ENCODE measurements at places on chromosomes 1 and 21.

- DNase-seq, result no peak
Measured at GRCh38 chr1:225572422-225572821, 80.5 kb downstream of the ENAH start.

DNA sequence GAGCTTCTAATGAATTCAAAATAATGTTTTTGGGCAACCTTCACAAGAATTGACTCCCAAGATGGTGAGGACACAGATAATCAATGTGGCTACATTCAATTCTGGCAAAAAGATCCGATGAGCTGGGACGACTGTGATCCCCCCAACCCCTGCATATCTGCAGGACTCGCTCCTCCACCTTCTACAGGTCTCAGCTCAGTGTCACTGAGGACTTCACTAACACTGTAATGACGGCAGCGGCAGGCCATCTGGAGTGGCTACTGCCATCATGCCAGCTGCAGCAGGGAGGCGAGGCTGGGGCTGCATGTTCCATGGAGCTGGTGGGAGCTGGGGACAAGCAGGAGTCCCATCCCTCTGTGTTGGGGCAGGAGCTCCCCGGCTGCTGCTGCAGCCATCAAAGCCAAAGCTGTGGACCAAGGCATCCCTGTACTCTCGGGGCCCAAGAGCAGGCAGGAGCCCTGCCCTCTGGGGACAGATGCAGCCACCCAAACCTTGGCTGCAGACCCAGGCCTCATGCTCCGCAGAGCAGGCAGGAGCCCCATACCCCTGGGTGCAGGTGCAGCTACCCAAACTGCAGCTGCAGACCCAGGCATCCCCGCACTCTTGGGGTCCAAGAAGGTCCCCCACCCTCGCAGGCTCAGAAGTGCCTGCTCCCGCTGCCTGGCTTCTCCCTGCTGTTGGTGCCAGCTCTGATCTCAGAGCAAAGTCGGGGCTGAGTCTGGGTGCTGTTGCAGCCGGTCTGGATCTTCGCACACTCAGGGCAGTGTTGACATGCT, 12.2 kb upstream of the DHRS3 start:
- no peak for DNase-seq

DNA sequence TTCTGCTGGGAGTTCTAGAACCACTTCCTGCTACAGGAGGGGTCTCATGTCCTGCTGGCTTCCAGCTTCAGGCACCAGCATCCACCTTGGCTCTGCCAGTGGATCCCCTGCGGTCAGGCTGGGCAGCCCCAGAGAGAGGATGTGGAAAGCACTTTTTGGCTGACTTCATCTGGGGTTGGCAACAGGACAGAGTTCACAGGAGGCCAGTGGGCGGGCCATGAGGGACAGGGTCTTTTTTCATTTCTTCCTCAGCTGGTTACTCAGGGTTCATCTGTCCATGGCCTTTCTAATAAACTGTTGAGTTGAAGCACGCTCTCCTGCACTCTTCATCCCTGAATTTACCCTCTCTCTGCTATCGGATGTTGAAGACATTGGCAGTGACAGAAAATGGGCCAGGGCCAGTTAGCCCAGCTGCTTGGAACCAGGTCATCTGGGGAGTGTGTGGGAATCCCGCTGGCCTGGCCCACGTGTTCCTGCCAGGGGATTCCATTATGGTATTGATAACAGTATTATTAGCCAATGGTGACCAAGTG, 45.2 kb downstream of the RPS6KA1 start:
- no peak for DNase-seq

GRCh38 chr1:4796161-4797015, 142.0 kb downstream of the AJAP1 start:
- no peak for DNase-seq

DNA sequence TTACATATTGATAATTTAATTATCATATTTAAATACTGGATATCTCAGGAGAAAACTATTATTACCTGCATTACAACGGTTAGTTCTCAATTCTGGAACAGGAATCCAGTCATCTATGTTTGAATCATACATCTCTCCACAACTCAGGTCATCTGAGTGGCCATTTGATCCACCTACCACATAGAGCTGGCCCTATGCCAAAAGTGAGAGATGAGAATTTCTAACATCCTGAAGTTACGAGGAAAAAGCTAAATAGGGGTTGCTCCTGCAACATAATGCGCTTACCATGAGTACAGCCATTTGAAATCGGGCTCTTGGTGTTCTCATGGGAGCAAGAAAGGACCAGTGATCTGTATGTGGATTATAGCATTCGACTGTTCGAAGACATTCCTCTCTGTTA, 16.9 kb downstream of the IVNS1ABP start:
- no peak for DNase-seq

DNA sequence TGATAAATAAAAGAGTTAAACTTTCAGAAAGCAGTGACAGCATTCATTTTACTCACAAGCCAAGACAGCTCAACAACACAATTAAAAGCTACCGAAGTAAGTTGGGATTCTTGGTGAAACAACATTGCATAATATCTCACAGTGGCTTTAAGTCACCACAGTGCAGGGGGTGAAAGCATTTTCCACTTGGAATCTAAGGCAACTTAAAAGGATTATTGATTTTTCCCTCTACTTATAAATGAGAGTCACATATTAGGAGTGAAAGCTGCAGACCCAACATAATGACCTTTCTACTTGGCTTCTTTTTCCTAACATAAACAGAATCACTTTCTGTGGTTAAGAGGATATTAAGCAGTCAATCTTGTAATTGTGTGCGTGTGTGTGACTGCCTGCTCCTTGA, 536.6 kb upstream of the CXADR start:
- DNase-seq, result no peak

DNA sequence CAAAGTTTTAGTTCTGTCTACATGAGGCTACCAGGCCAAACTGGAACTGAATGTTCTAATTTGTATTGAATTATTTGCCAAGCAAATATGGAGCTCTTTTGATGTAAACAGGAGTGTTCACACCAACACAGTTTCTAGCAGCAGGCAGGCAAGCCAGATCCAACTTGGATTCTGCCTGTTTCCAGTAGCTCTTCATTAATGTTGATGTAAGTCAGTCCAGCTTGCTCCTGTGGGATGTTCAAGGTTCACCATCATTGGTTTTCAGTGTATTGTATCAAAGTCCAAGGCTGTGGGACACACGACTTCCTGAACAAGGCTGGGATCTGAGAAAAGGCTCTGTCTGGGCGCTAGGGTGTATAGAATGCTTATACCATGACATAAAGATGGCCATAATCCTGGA, 68.1 kb downstream of the PAPPA2 start:
- no peak for DNase-seq

- DNase-seq, result no peak
Measured at GRCh38 chr1:173603056-173603591, at the start of gene SLC9C2. TSS of gene SLC9C2 (minus strand) at chr1:173603072. CDS start at chr1:173601776, 1,296 bp downstream.

- peak; percentile 42 for DNase-seq
Measured at GRCh38 chr21:36104317-36105300, 30.3 kb upstream of the CBR3 start.

DNA sequence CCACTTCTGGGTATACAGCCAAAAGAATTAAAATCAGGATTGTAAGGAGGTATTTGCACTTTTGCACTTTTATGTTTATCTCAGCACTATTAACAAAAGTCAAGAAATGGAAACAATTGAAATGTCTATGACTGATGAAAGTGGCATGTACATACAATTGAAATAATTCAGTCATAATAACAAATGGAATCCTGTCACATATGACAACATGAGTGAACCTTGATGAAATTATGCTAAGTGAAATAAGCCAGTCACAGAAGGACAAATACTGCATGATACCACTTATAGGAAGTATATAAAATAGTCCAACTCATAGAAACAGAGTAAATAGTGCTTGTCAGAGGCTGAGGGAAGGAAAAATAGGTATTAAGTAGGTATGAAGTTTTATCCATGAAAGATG, 3.4 kb upstream of the SPTA1 start:
- DNase-seq, result no peak

DNA sequence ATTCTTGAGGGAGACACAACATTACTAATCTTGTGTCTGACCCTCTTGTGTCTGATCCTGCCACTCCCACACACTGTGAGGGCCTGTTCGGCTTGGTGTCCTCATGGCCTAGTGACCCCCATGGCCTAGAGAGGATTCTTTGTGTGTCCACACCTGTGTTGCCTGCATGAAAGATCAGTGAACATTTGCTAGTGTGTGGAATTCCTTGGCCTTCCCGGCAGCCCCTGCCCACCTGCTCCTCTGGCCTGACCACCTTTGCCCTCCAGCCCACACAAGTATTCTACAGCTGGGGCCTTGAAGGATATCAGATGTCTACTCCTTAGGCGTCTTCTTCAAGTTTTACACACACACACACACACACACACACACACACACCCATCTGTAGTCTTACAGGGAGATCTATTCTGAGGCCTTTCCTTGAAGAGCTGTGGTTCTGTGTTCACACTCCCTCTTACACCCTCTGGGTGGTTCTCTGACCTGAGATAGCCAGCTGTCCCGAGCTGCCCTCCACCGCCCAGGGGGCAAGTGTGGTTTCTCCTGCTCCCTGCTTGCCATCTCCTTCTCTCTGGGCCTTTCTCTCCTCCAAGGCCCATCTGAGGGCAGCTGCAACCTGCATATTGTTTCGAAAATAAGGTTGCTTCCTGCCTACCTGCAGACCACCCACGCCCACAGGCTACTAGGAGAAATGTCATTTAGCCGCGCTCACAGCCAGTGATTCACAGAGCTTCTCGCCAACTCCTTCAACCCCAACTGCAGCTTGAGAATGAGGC, 45.4 kb downstream of the CD247 start:
- DNase-seq, result peak; percentile 38

- DNase-seq, result no peak
Measured at GRCh38 chr1:230626232-230626631, 16.0 kb upstream of the COG2 start.

GRCh38 chr1:76919085-76919484, 51.8 kb downstream of the ST6GALNAC5 start:
- no peak for DNase-seq

- no peak for DNase-seq
Measured at GRCh38 chr1:7580923-7581753, 190.0 kb upstream of the VAMP3 start.

GRCh38 chr21:17901458-17902079, 82.4 kb upstream of the C21orf91 start:
- DNase-seq, result no peak

GRCh38 chr21:42613756-42614155, 39.7 kb upstream of the PDE9A start:
- no peak for DNase-seq

- no peak for DNase-seq
Measured at GRCh38 chr1:168609741-168610510, 33.5 kb downstream of the XCL1 start.

GRCh38 chr1:68490046-68490651, 6.7 kb downstream of the DEPDC1 start:
- no peak for DNase-seq

GRCh38 chr1:210104103-210104502, 128.5 kb upstream of the SERTAD4 start:
- no peak for DNase-seq

DNA sequence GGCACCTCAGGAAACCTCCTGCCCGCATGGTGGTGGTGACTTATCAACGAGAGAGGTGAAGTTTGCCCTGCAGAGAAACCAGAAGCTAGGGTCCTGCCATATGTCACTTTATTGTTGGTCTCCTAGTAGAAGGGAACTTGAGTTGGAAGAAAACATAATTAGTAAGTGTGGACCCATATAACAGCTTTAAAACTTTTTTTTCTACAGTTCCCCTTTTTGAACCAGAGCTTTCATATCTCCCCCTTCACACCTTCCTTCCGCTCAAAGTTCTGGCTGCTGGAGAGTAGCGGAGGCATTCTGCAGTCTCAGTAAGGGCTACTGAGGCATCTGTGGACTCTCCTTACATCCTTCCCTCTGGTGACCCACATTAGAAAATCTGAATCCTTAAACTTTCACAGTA, 48.9 kb downstream of the PHC2 start:
- no peak for DNase-seq

GRCh38 chr1:43345120-43345519, 7.5 kb downstream of the MPL start:
- no peak for DNase-seq

- no peak for DNase-seq
Measured at GRCh38 chr21:16811011-16811410, 701.8 kb upstream of the CXADR start.

- no peak for DNase-seq
Measured at GRCh38 chr1:75614399-75614756, 3.5 kb upstream of the SLC44A5 start.

DNA sequence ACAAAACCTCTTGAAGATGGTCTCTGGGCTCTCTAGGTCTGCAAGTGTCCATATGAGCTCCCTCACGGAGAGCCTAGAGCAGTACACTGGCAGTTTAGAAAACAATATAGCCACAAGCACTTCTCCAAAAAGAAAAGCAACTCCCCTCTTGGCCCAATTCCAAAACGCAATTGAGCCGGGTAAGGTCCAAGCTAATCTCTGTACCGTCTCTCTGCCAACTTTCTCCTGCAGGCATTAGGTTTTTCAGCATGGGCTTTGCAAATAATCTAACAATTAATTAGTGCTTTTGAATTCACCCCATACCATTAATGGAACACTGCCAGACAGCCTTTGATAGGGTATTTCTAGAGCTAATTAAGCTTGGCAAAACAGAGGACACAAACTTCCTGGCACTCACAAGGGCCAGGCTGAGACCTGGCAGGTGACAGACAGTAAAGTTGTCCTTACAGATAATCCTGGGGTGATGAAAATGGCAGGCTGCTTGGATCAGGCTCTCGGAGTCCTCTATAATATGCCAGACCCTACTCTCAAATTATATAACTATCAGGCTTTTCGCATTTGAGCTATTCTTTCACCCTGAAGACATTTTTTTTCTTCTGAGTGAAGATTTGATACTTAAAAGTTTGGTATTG, 39.8 kb downstream of the TGFBR3 start:
- no peak for DNase-seq

DNA sequence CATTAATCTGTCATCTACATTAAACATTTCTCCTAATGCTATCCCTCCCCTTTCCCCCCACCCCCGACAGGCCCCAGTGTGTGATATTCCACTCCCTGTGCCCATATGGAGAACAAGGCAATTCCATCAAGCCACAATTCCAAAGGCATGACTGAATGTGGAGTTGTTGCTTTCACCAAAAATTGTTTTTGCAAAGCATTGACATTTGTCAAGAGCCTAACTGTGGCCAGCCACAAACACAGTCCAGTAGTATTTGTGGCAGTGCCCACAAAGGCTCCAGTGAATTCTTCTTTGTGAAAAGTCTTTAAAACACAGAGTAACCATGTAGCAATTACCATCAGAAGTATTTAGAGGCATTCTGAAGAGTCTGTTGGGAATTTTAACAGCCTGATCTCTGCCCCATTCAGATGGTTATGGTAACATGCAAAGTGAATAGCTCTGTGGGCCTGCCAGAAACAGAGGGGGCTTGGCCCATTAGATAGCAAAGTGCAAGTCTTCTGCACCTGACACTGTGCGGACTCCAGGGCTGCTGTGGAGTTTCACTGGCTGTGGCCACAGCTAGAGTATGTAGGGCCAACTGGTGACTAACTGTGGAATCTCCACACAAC, 11.6 kb upstream of the LRRC53 start:
- DNase-seq, result no peak

- DNase-seq, result no peak
Measured at GRCh38 chr1:95370691-95371562, 136.9 kb downstream of the RWDD3 start.

DNA sequence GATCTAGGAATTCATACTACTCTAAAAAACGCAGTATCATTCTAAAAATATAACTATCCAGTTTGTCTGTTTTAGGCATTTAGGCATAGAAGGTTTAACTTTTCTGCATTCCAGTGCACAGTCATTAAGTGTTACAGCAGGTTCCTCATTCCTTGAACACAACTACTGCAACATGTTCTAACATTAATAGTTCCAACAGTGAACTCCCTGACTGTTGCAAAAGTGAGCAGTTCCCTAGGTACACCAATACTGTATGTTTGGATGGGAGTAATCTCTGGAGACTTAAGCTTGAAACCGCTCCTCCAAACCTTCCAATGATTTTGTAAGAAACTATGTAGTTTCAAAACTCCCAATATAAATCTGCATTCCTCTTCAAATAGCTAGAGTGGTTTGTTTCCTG, 46.2 kb downstream of the UCHL5 start:
- DNase-seq, result no peak
